ENCODE measurements at places on chromosomes 7 and 10. TPM values are rescaled to one million over a fixed set of nuclear protein-coding genes. Genes with fewer than 3 reads are reported as not detected.
A peak's percentile ranks its signal among the peaks of the same experiment; 100 is the strongest.

GRCh38 chr7:20284771-20285143 is 45.9 kb upstream of the ITGB8 start:
- no peak for DNase-seq

DNA sequence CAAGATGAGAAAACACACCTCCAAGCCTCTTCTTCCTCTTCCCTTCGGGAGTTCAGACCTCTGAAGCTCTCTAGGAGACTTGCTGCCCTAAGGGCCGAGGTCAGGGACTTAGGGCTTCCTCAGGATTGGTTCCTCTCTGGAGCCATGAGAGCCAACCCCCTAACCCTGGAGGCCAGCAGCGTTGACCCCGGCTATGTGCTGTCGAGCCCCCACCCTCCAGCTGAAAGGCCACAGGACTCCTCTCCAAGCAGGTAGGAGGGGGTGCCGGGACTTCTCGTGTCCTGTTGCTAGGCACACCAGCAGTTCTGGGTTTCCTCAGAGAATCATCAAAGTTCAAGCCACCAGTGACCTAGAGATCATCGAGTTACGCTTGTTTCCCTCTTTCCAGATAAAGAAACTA is 87.4 kb downstream of the ARHGAP22 start:
- no peak for DNase-seq

DNA sequence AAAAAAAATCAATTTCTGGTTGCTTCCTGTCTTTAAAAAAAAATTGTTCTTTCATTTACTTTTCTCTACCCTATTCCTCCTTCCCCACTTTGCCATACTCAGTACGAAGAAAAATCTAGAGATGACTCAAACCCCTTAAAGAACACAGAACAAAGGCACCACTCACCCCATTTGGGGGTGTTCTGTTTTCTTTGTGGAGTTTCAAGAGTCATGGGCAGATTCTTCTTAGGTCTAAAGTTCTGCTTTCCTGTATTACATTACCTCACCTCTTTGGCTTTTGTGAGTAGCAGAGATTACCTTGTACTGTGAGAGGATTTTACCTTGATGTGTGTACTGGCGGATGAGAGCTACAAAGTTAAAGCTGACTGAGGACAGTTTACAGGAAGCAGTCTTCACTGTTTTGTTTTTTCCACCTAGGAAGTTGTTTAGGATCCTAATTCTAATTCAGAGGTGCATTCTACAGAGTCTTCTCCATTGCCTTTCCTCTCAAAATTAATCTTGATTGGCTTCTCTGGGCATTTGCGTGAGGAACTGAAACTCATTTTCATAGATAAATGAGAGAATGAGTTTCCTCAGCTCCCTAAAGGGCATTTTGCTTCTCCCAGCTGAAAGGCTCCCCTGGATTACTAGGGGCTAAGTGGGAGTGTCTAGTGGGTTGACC is 20.7 kb downstream of the AVL9 start:
- no peak for DNase-seq

GRCh38 chr10:57754803-57755202 is 512.9 kb downstream of the IPMK start:
- no peak for DNase-seq

- peak; percentile 50 for DNase-seq
These were observed 85.1 kb upstream of the LANCL2 start for GRCh38 chr7:55280031-55280454.

ODAD2 gene
- total RNA-seq: 0.78 TPM

KAZALD1 gene
- total RNA-seq: 1.3 TPM

DNA sequence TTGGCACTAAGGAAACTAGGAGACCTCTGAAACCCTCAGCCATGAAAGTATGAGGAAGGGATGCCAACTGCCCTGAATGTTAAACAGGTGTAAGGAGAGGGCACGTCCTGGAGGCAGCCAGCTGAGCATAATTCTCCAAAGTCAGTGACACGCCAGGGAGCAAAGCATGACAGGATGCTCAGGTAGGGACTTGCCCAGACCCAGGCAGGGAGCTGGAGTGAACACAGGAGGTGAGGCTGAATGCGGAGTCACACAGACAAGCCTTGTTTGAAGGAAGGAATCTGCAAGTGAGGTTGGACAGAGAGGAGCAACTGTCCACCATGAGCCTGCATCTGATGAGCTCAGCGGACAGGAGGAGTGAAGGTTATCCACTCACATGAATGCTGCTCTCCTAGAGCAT is 41.5 kb downstream of the KLRG2 start:
- no peak for DNase-seq

NT5C3A gene
- 35.0 TPM for total RNA-seq

- DNase-seq: no peak
These were observed 211.9 kb upstream of the CHRM2 start for GRCh38 chr7:136656516-136656915.

PLPP4 gene
- total RNA-seq: not detected

- DNase-seq: no peak
These were observed 685 bp downstream of the CASP2 start for GRCh38 chr7:143288836-143289235.

- no peak for DNase-seq
These were observed 72.3 kb downstream of the HIBADH start for GRCh38 chr7:27590416-27590815.

NCF1 gene
- not detected for total RNA-seq

ZNF365 gene
- total RNA-seq: not detected

DNA sequence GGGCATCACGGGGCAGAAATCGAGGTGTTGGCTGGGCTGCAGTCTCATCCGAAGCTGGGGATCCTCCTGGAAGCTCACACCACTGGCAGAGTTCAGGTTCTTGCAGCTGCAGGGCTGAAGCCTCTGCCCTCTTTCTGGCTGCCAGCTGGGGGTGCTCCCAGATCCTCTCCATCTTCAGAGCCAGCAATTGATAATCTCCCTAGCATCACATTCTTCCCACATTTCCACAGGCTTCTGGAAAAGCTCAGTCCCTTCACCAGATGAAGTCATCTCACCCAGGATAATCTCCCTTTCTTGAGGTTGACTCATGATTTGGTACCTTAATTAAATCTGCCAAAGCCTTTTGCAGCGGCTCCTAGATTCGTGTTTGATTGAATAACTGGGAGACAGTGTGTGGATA is 55.2 kb downstream of the NRP1 start:
- DNase-seq: no peak

TNRC18 gene
- 197 TPM for total RNA-seq

DNA sequence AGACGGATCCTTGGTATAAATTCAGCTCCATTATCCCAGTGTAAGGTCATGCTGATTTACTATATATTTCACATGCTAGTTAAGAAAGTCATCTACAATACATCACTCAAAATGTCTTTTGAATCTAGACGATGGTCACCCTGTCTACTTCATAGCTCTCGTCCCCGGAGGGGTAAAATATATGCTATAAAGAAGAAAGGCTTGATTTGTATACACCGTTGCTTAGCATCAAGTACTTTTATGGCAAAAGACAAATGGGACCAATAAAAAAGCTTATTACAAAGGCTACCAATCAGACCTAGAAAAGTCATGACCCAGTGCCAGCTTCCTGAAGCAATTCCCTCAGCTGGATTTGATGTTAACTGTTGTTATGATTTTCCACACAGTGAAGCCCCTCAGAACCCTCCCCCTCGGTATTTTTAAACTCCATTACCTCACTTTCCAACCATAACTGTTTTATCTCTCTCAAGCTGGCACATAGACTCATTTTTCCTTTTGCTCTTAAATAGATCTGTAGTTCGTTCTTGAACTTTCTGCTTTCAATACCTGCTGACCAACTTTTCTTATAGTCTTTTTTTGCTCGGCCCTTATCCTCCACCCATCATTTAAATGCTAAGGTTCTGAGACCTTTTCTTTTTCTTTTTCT is 104.9 kb downstream of the DOCK4 start:
- DNase-seq: no peak

DNA sequence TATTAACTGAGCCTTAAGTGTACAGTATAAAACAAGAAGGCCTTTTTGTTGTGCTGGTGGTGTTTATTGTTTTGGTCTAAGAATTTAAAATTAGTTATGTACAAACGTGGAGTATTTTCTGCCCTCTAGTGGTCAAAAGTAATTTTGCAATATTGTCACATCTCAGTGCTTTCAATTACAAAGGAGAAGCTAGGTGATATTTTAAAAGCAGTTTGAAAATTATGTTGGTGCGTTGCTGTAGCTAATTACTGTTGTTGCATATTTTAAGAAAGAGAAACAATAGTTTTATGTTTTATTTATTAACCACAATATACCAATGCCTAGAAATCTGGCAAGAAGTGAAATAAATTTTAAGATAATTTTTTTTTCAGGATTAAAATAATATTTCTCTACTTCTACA is 11.4 kb downstream of the NPVF start:
- no peak for DNase-seq

DNA sequence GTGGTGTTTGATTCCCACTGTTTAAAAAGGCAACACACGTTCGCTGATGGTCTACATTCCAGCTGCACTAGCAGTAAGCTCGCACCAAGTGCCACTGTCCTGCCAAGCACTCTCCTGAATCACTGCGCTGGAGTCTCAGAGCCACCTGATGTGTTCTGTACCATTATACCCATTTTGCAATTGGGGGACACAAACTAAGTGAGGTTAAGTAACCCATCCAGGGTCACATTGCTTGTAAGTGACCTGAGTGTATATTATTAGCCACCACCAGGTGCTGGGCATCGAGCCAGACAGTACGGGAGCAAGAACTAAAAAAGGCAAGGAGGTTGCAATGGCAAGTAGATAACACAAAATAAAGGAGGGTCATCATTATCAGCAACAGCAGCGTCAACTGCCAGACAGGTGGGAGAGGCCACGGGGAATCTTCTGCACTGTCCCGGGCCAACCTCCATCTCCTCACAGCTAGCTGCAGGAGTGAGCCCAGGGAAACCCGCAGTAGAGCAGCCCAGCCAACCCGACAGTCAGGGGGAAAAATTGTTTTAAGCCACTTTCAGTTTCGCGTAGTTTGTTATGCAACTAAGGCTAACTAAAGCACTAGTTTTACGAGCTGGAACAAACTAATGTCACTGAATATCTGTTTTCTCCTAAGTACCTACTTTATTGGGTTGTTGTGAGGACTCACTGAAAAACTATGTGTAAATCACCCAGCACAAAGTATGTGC is 712 bp upstream of the CPVL start:
- DNase-seq: no peak

GHRHR gene
- not detected for total RNA-seq

OR6V1 gene
- not detected for total RNA-seq

- no peak for DNase-seq
These were observed 21.8 kb downstream of the AKR1E2 start for GRCh38 chr10:4847561-4848355.

DNA sequence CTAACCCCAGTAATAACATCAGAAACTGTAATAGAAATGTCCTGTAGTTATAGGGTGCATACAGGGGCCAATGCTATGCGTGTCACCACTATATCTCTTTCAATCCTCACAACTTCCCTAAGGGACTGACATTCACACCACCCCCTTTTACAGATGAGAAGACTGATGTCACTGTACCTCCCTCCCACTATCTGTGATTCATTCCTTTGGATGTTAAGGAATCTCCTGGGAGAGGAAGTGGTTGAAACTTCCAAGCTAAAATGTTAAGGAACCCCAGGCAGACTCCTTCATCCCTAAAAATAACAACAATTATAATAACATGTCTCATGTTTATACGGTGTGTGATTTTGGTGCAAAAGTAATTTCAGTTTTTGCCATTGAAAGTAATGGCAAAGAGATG is 5.4 kb downstream of the COL13A1 start:
- DNase-seq: no peak

ZNF25 gene
- 2.9 TPM for total RNA-seq

PPIF gene
- total RNA-seq: 37.1 TPM

DNA sequence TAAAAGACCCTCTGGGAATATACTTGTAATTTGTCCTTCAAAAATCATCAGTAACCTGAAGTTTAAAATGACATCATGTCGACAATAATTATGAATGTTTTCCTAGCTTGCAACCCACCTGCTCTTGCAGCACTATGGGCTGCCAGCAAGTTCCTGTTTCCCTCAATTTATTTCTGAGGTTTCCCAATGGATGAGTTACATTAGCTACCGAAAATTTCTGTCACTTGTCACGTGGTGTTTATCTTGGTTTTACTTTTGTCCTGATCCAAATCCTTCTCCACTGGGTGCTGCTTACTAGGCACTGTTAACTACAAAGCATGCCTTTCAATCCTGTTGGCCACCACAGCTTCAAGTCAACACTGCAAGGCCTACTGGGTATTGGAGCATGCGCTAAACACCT is 31.5 kb downstream of the GIMAP8 start:
- no peak for DNase-seq

DNA sequence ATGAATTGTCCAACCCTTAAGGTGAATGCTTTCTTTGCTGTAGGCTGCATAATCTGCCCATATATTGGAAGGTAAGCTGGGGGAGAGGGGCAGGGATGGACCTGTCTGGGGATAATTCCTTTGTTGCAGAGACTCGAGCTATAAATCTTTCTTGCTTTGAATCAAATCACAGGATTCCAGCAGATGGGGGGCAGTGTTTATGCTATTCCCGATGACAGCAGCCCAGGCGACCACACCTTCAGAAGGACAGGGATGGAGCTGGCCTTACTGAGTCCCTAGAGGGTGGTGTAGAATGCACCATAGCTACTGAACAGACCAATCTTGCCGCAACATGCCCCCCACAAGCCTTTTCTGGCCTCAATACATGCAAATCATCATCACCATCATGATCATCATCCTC is 2.5 kb downstream of the PODXL start:
- DNase-seq: no peak

All from progenitor cell of endocrine pancreas (in vitro differentiated cells).